Activated CD4-positive, alpha-beta T cell treated with anti-CD3 and anti-CD28 coated beads for 4 hours (primary cell): ENCODE measurements at places on chromosomes 2 and 18.

- no peak for DNase-seq
Measured at GRCh38 chr18:31420524-31420923, 27.0 kb upstream of the DSG3 start.

GRCh38 chr18:49959176-49959575 lies 145.8 kb upstream of the ACAA2 start:
- no peak for DNase-seq

DNA sequence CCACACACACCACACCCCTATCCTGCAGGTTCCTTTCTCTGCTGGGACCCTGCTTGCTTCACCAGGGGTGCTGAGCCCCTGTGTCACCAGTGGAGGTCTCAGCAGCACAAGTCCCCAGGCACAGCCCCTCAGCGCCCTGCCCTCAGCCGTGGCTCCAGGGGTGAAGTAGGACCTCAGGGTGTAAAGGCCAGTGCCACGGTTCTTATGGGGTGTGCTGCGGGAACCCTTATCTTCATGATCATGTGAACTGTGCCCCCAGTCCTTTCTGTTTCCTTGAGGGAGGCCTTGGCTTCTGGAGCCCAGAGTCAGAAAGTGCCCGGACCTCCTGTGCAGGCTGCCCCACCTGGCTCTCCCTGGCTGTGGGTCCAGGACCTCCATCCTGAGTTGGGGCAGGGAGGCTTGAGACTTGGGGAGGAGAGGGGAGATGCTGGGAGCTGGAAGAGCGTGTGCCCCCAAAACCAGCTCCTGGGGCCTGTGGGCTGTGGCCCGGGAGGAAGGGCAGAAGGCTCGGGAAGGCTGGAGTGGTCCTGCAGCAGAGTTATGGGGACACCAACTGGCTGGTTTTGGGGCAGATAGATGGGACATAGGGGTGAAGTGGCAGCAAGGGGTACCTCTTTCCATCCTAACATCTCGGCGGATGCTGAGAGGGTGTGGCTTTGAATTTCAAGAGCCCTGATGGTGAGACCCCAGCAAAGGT lies 20.2 kb upstream of the KLF11 start:
- no peak for DNase-seq

GRCh38 chr2:75545387-75545786 lies 15.4 kb downstream of the EVA1A start:
- DNase-seq, result no peak

DNA sequence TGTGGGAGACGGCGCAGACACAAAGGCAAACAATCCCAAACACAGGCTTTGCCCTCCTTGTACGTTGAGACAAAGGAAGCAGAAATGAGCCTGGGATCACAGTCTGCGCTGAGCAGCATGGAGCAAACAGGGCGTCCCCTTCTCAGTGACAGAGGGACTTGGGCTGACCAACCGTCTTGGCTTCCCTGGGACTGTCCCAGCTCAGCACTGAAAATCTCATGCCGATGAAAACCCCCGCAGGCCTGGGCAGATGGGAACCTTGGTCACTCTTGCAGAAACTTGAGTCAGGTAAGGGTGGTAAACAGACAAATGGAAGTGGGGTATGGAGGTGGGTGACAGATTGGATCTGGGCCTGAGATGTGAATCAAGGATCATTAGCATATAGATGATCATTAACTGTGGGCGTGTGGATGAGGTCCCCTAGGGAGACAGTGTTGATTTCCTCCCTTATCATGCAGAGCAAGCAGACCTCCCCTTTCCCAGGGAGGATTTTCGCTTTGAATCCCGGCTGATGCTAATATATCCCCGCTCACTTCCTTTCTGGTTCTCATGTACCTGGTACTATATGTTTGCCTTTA lies 19.1 kb upstream of the SH3BP4 start:
- no peak for DNase-seq

DNA sequence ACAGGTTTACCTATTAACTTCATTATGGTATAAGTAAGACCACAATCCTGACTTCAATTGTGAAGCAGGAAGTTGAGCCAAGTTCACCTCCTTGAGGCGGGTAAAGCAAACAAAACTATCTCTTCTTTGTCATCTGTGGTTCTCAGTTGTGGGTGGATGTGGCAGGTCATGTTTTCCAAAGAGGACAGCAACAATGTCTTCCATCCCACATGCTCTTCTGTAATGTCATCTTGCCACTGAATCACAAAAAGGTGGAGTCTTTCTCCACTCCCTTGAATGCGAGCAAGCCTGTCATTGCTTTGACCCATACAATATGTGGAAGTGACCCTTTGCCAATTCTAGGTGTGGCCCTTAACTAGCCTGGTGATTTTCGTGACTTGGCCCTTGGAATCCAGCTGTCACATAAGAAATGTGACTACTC lies 98.7 kb downstream of the GRB14 start:
- no peak for DNase-seq

DNA sequence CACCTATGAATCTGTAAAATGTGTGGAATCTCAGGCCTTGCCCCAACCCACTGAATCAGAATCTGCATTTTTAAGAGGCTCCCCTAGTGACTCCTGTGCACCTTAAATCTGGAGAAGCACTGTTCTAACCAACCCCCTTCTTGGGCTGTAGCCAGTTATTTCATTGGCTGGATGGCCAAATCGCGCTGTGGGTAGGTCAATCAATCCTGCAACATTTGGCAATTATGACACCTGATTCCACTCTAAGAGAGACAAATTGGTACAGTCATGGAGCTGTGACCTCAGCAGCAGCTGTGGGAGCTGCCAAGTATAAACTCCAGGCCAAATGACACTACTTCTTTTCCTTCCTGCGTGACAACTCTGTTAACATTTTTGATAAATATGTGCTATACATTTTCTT lies 208.7 kb downstream of the CLIP4 start:
- DNase-seq, result no peak
